Stimulated activated CD8-positive, alpha-beta memory T cell treated with anti-CD3 and anti-CD28 coated beads, Interleukin-4, amount 100 ng/mL, for 4 hours (primary cell): ENCODE measurements at places on chromosomes 2 and 18.

DNA sequence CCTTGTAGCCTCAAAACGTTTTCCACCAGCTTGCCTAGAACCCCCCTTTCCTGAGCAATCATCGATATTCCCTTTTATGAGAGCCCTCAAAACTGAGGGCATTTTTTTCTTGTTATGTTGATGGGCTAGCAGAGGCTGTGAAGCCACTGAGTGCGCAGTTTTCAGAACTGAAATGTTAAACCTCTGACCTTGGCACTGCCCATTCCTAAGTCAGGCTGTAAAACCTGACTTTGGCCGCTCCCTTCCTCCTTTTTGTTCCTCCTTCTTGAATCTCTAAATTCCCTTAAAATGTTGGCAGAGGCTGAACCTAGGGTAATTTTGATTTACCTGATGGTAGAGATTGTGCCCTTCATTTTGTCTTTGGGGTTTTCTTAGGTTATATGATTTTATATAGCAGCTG is 334.2 kb downstream of the KIAA1328 start:
- DNase-seq: no peak

GRCh38 chr2:23679044-23679443 is 247.9 kb downstream of the ATAD2B start:
- DNase-seq: no peak

GRCh38 chr18:80159713-80160636 is 50.9 kb downstream of the ADNP2 start:
- DNase-seq: no peak

GRCh38 chr2:205640716-205641115 is 41.6 kb upstream of the NRP2 start:
- no peak for DNase-seq

GRCh38 chr2:237552908-237553307 is 13.5 kb upstream of the PRLH start:
- no peak for DNase-seq

GRCh38 chr18:35522130-35522959 is 24.6 kb upstream of the INO80C start:
- no peak for DNase-seq

DNA sequence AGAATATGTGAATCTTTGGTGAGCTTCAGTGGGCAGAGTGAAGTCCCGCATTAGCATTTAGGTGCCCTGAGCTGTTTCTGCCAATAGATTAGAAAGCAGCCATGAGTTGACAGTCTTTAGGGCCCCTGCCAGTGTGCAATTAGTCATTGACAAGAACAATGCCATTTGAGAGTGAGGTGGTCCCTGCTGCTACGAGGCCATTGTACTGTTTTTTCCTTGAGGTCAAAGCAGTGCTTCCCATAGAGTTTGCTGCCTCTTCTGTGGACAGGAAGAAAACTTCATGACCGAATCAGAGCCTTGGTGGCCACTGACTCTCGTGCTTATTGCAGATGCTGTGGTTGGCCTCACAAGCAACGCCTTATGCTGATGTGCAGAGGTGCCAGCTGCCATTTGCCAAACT is 102.7 kb downstream of the SH3BP4 start:
- DNase-seq: no peak

DNA sequence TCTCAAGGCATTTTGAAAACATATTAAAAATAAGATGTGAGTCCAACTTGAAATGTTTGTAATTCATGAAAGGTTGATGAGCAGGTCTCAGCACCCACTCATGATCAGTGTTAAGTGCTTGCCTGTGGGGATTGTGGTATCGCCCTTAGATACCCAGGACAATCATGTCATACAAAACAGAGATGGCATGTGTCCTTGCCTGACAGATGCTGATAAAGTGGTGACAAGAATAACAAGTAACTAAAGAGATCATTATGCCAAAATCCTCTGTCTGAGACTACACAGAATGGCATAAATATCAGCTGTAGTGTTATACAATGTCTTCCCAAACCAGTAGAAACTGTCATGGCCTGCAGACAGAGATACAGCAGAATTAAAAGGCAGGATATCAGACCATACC is 930.3 kb downstream of the SUCLG1 start:
- DNase-seq: no peak

DNA sequence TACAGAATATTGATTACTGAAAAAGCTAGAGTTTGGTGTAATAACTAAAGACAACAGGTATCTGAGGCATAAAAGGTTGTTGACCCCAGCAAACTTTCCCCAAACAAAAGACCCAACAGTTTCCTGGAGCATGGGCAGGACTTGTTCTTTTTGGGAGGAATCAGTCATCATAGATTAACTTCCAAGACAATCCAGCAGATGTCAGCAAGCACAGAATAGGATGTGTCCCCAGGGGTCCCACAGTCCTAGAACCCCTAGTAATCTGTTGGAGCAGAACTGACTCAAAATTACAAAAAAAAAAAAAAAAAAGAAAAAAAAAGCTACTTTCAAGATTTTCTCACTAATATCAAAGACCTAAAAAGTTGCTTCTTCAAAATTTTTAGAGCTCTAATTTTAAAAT is 564.7 kb upstream of the SLC39A10 start:
- DNase-seq: no peak

GRCh38 chr18:78303519-78304191 is 676.0 kb upstream of the SALL3 start:
- DNase-seq: no peak

DNA sequence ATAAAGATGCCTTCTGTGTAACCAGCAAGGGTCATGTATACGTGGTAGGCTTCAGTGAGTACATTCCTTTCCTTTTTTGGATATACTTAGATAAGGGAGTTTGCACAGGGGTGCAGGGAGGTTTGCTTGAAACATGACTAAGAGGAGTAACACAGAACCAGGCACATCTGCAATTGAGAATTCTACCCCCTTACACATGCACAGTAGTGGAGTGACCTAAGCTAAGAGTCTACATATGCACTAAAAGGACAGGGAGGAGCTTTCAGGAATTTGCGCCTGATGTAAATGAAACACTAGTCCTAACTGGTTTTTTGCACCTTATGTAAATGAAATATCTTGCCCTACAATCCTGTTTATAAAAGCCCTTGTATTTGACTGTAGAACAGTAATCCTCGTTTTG is 194.8 kb upstream of the NABP1 start:
- DNase-seq: no peak

- no peak for DNase-seq
Measured at GRCh38 chr2:202025816-202026215, 7.8 kb upstream of the FZD7 start.

GRCh38 chr2:122988395-122989221 is 1036.5 kb upstream of the CNTNAP5 start:
- DNase-seq: no peak

GRCh38 chr2:28360718-28361293 is 31.9 kb upstream of the FOSL2 start:
- no peak for DNase-seq

- DNase-seq: no peak
Measured at GRCh38 chr2:230583581-230583980, 129.1 kb upstream of the CAB39 start.

DNA sequence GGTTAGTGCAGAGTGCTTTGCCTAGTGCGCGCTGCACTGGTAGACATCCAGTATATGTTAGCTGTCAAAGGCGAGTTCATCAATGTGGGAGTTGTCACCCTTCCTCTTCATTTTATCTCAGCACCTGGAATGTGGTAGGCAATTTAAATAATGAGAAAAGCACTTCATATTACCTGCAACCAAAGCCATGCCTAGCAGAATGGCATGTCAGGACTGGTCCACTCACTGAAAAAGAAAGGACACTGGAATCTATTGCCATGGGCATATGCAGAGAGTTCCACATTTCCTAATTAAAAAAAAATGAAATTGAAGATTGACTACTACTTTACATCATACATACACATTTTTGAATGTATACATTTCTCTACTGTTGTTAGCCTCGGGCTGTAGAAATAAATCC is 139.6 kb downstream of the PAX3 start:
- DNase-seq: no peak

DNA sequence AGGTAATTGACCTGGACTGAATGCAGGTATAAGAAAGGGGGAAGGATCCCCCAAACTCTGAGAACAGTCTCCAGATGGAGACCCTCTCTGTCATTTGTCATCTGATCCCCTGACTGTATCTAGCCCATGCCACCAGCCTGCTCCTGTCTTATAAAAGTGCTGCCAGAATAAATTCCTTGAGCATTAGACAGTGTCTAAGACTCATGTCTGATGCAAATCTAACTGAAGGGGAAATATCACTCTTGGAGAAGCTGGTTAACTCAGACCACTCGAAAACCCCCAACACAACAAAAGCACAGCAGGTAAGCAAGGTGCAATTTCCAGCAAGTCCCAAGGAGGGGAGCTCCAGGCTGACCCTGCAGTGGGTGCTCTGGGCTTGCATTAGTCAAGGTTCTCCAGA is 40.9 kb upstream of the KDM3A start:
- no peak for DNase-seq

DNA sequence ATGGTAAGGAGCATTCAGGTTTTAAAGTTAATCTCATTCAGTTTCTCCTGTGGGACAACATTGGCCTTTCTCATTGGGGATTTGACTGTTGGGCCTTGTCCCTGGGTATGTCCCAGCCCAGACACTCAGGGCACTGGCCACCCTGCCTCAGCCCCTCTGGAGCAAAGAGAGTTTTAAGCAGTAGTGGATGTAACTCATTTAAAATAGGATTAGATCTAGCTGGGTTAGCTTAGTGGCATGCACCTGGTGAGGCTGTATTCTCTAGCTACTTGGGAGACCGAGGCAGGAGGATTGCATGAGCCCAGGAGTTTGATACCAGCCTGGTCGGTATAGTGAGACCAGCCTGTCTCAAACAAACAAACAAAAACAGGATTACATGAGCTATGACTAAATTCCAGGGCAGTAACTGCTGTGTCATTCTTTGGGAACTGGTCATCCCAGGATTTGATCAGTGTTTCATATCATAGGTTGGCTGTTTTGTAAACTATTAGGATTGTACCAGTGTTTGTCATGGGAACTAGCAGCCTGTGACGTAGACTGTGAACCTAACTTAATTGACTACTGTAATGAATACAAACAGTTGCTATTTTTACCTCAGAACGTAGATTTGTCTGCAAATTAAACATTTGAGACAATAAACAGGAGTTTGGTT is 12.5 kb downstream of the INPP4A start:
- no peak for DNase-seq

GRCh38 chr2:162030363-162031190 is 43.4 kb downstream of the DPP4 start:
- DNase-seq: no peak

DNA sequence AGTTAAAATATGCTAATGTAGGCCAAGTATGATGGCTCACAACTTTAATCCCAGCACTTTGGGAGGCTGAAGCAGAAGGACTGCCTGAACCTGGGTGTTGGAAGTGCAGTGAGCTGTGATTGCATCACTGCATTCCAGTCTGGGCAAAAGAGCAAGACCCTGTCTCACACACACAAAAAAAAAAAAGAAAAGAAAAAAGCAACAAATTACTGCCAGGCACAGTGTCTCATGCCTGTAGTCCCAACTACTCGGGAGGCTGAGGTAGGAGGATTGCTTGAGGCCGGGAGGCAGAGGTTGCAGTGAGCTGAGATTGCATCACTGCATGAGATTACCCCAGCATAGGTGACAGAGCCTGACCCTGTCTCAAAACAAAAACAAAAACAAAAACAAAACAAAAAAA is 110.6 kb downstream of the PRELID3A start:
- DNase-seq: no peak

DNA sequence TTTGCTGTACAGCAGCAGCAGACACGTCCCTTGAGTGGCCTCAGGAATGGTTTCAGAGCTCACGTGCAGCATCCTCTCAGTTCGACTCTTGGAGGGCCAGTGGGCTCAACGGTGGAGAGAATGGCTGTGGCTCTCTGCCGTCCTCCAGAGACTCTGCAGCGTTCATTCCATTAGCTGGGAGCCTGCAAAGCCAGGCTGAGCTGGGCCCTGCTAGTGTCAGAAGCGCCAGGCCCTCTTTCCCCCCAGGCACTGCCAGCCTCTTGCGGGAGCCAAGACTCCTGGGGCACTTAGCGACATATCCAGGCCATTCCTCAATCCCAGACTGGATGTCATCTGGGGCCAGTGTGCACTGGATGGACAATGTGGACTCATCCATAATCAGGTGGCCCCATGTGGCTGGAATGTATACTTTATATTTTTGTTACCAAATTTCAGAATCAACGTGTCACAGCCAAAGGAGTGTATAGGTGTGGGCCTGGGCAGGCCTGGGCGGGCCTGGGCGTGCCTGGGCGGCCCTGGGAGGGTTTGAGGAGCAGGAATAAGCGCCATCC is 125.1 kb upstream of the EPAS1 start:
- no peak for DNase-seq

- DNase-seq: no peak
Measured at GRCh38 chr2:85811180-85812093, 57.6 kb downstream of the ATOH8 start.

GRCh38 chr2:41647468-41648050 is 400.3 kb upstream of the PKDCC start:
- DNase-seq: no peak

DNA sequence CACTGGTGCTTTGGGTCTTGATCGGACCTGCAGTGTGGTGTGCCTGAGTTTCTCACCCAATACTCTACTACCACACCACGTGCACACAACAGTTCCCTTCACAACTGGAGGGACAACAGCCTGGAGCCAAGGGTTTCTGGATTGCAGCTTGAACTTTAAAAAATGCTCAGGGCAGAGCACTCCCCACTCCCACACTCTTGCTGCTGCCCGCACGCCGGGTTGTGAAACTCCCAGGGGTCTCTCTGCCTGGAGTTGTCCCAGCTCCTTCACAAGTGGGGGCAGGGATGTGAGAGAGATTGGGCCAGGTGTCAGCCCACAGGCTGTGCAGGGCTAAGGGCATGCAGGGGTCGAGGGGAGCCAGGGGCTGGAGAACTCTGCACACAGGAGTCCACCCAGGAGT is 89.4 kb downstream of the GALR1 start:
- no peak for DNase-seq

DNA sequence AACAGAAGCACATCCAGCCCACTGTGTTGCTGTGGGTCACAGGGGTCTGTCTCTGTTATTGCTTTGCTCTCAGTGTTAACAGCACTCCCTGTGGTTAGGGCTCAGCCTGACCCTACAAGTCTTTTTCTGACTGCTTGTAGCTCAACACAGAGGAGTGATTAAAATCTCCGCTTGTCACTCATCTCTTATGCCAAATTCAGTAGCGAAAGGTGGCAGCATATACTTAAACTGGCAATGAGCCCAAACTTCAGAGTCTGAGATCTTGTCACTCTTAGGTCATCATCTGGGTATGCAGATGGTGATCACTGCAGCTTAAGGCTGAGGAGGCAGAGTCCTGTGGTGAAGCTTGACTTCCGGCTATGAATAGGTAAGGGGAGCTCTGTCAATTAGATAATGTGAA is 63.3 kb upstream of the CSRNP3 start:
- DNase-seq: no peak

DNA sequence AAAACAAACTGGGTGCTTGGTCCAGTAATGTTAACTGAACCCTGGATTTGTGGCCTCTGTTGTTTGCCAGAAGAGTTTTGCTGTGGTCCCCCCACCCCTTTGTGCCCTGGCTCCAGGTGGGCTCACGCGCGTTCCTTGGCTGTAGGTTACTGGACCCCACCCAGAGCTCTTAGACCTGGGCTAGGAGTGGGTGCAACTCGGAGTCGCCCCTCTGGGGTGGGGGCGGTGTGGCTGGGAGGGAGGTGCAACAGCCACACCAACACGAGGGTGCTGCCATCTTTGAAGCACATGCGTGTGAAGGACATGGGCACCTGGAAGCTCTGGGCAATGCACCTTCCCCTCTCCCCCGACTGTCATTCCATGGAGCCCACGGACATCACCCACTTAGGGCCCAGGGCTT is 92.7 kb downstream of the USP40 start:
- no peak for DNase-seq

- DNase-seq: no peak
Measured at GRCh38 chr2:8847400-8847799, 10.0 kb upstream of the KIDINS220 start.
